ENCODE measurements at places on chromosomes 12 and 14.
A peak's percentile ranks its signal among the peaks of the same experiment; 100 is the strongest.

- no peak for DNase-seq
Observed at GRCh38 chr14:69684461-69685217, 73.2 kb downstream of the SUSD6 start.

- DNase-seq = no peak
Observed at GRCh38 chr14:102094101-102094500, 7.3 kb upstream of the HSP90AA1 start.

- no peak for DNase-seq
Observed at GRCh38 chr12:50111395-50111692, 692 bp upstream of the COX14 start.

DNA sequence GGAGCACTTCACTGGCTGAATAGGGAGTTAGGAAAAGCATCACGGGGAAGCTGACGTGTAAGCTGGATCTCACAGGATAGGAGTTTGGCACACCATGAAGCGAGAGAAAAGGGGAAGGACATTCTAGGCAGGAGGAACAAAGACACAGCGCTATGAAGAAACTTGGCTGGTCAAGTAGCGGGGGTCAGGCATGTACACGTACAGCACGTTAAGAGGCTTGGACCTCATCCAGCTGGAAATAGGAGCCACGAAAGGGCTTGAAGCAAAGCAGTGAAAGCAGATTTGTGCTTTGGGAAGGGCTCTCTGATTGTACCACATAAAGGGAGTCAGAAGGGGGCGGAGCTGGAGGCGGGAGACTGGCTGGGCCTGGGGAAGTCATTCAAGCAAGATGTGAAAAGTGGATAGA, 19.6 kb upstream of the GALNT8 start:
- DNase-seq = peak; percentile 33

DNA sequence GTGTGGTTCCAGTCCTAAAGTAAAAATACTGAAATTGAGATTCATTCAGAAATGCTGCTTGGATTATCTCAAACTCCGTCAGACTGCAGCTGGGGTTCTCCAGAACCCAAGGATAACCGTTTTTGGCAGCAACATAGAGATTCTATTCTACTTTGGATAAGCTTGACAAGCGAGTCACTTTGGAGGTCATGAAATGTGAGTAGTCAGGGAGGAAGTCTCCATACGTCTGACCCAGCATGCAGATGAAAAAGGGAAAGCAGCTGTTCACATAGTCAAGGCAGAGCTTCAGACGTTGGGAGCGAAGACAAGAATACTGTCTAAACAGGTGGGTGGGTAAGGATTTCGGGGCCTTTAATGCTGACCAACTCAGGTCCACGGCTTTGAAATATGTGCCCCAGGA, 14.9 kb upstream of the HSP90B1 start:
- no peak for DNase-seq

DNA sequence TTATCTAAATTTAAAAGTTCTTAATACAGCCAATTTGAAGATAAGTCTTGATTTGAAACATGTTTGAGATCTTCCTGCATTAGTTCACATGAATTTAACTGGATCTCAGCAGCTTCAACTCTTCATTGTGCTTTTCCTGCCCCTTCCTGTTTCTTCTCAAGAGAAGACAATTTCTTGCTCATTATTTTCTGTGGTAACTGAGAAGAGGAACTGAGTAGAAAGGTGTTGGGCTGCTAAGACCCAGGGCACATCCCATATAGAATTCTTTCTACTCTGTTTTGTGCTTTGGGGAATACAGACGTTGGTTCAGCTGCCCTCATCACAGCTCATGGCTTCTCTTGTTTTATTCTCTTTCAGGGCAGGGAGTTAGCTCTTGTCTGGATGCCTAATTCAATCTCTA, 110.2 kb downstream of the SNAPC1 start:
- no peak for DNase-seq

Measured in AG08396 (cell line).